ENCODE measurements at places on chromosomes 5 and 9. TPM values are rescaled to one million over a fixed set of nuclear protein-coding genes. Genes with fewer than 3 reads are reported as not detected.

PCDHGB2 gene
- total RNA-seq = not detected

NOTCH1 gene
- 51.6 TPM for total RNA-seq

TRIO gene
- total RNA-seq = 9.8 TPM

SPINK14 gene
- total RNA-seq = not detected

LYSMD3 gene
- total RNA-seq = 14.8 TPM

PSMB7 gene
- 191 TPM for total RNA-seq

IL31RA gene
- not detected for total RNA-seq

DIRAS2 gene
- not detected for total RNA-seq

ARID3C gene
- 0.31 TPM for total RNA-seq

INSL4 gene
- not detected for total RNA-seq

Measured in activated naive CD8-positive, alpha-beta T cell treated with anti-CD3 and anti-CD28 coated beads for 36 hours (primary cell).